Tibial artery (tissue), 4 donors: ENCODE measurements at places on chromosomes 1 and 21.

DNA sequence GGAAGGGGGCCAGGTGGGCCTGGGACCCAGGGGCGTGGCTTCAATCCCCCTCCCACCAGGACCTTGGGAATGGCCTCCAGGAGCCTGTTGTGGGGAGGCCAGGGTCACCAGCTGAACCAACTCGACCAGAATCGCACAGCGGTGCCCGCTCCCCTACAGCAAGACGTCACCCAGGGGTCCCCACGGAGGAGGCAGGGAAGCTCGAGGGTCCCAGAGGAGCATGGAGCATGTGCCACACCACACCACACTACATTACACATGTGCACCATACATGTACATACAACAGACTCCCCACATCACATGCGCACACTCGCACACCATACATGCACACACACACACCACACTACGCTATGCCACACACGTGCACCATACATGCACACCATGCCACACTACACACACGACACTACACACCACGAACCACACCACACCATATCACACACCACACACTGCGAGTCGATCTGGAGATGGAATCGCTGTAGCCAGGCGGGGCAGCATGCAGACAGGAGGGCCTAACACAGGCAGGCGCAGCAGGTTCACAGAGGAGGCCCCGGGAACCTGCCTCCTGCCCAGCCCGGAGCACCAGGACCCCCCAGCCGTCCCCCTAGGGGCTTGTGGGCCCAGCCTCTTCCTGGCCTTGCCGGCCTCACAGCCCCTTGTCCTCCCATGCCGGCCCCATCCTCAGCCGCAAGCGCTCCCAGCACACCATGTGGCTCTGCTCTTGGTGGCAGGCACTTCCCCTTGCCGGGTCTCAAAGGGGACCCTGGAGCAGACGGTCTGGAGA, 596 bp downstream of the ITGB2 start:
- no peak for DNase-seq

- DNase-seq, result no peak
Observed at GRCh38 chr1:18085387-18086074, 22.1 kb upstream of the IGSF21 start.

GRCh38 chr1:28259934-28260802, 850 bp downstream of the SESN2 start:
- peak; percentile 76 for DNase-seq

DNA sequence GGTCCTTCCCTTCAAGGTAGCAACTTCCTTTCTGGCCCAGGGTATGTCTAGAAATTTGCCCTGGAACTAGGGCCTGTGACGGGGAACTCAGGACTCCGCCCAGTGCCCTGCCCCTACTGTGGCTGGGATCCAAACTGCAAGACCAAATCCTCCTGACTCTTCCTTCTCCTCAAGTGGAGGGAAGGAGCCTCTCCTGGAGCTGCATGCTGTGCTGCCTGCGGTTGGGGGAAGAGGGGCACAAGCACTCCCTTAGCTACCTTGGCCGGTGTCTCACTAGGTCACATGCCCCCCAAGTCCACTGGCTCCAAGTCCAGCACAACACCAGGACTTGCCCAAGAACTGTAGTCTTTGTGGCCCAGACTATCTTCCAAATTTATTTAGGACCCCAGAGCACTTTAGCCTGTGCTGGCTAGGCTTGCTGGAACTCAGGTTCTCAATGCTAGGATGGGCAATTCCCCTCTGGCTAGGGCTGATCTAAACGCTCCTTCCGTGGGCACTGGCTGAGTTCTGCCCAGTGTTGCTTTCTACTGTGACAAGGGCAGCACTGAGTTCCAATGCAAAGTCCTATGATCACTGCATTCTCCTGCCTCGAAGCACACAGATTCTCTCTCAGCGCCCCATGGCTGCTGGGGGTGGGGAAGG, 12.2 kb downstream of the ADSS2 start:
- no peak for DNase-seq

GRCh38 chr21:42680058-42680330, 26.6 kb downstream of the PDE9A start:
- no peak for DNase-seq

- DNase-seq, result no peak
Observed at GRCh38 chr1:62139410-62139809, 55.2 kb upstream of the L1TD1 start.

- DNase-seq, result no peak
Observed at GRCh38 chr21:41529769-41530168, 21.8 kb upstream of the TMPRSS2 start.

DNA sequence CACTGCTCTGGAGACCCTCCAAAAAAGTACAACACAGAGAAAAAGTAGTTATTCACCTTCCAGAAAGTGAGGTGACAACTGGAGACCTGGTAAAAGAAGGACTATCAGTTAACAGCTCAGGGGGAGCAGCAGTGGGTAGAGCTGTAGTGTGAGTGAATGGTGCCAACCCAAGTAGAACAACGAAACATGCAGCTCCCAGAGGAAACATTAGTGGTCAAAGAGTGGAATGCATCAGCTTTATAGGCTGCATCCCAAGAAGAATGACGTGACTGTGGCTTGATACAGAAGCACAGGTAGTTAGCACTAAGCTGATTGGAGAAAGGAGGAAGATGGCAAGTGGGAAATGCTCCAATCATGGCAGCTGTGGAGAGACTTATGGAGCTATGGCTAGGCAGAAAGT, 275.7 kb upstream of the CAMK1G start:
- DNase-seq, result no peak

DNA sequence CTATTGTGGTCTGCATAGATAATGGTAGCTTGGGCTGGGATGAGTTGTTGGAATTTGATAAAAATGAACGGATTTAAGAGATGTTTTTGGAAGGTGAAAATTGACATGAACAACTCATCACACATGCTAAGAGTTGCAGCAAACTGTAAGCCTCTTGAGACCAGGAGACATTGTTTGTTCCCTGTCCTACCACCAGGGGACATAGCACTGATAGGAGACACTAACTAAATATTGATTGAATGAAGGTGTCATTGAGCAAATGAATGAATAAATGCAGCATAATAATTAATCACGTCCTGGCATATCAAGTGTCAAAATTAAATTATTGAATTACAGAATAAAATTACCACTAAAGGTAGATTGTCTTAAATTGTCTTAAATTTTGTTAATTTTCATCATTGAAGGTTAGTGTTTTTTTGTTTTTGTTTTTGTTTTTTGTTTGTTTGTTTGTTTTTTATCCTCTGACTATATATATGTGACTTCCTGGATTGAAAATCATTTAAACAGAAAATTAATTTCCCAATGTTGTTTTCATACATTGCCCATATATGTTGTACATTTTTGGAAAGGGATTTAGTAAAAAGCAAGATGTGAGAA, 285.3 kb upstream of the C1orf105 start:
- no peak for DNase-seq

DNA sequence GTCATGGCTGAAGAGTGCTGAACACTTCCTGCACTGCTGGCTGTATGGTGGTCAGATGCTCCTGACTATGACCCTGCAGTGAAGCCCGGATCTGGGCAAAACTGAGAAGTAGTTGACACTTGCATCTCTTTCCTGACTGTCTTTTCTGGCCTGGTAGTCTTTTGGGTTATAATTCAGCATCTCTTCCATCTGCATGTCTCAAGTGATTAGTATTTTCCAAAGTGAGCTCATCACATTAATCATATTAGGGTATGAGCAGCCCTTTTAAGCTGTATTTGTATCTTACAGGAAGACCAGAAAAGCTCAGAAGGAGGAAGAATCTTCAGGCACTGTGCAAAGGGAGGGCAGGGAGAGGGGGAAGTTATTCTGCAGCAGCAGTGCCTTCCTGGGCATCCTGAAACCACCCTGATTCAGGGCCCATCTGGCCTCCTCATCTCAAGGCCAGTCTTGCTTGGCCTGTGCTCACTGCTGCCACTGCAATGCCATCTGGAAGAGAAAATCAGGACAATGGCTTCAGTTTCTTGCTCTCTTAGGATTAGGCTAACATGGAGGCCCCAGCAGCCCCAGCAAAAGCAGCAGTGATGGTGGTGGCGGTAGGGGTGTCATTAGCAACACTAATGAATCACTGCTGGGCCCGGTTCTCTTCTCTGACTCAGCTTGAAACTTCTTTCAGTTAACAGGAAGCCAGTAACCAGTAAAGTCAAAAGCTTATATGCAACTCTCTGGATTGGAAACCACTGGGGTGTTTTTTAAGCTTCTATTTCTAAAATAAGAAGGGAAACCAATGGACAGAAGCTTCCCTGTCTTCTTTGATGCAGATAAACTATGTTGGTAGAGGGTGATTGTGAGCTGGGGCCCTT, 63.3 kb upstream of the WDR26 start:
- peak; percentile 33 for DNase-seq

GRCh38 chr1:55957276-55957675, 622.1 kb downstream of the PLPP3 start:
- no peak for DNase-seq

DNA sequence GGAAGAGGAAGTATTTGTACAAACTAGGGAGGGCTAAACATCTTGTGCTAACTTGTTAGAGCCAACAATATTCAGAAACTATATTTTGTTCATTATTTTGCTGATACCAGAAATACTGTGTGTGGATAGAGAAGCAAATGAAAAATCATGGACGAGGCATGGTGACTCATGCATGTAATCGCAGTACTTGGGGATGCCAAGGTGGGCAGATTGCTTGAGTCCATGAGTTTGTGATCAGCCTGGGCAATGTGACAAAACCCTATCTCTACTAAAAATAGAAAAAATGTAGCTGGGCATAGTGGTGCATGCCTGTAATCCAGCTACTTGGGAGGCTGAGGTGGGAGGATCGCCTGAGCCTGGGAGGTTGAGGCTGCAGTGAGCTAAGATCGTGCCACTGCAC, 13.4 kb downstream of the LRRC41 start:
- DNase-seq, result no peak

GRCh38 chr1:164440232-164440631, 118.8 kb upstream of the PBX1 start:
- DNase-seq, result no peak

DNA sequence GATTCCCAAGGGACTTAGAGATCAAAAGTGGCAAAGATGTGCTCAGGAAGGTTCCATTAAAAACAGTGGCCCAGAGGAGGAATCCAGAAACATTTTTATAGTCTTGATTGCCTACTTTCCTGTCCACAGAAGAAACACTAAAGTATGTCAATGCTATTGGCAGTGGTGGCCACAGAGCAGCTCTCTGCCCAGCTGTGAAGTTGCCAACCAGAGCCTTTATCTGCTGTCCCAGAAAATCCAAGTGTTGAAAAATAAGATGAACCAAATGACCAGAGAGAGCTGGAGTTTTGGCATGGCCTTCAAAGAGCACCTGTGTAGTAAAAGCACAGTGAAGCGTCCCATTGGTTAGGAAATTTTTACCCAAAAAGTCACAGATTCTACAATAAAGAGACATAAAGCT, 181.2 kb downstream of the TGFBR3 start:
- DNase-seq, result no peak
